ENCODE measurements at places on chromosomes 6 and 20.
A peak's percentile ranks its signal among the peaks of the same experiment; 100 is the strongest.

- no peak for DNase-seq
Observed at GRCh38 chr6:125102891-125103290, 50.7 kb upstream of the TPD52L1 start.

DNA sequence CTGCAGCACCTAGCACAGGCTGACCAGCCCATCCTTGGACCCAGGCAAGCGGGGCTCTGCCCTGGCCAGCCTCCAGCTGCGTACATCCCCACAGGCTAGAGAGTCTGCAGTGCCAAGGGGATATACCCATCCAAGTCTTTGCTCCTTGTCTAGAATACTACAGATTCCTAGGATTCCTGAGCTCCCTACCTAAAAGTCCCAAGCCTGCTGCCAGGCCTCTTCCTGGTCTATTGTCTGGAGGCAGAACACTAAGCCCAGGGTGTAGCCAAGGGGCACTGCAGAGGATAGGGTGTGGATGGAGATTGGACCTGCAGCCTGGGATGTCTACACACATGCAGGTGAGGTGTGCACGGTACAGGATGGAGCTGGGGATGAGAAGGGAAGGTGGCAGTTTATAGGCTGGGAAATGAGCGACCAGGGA is 90.0 kb upstream of the SIRPA start:
- DNase-seq, result no peak

- no peak for DNase-seq
Observed at GRCh38 chr6:170139531-170139930, 151.3 kb downstream of the DLL1 start.

DNA sequence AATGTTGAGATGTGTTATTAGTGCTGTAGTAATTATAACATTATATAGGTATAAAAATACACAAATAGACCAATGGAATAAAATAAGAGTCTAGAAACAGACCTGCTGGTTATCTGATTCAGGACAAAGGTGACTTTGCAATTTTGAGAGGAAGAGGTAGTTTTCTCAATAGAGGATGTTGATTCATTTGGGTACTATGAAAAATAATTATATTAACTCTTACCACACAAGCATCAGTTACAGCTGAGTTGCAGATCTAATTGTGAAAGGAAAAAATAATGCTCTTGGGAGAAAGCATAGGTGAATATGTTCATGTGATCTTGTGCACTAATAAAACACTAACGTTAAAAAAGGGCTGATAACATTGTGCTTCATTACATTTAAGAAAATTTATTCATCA is 103.0 kb downstream of the BCKDHB start:
- no peak for DNase-seq

DNA sequence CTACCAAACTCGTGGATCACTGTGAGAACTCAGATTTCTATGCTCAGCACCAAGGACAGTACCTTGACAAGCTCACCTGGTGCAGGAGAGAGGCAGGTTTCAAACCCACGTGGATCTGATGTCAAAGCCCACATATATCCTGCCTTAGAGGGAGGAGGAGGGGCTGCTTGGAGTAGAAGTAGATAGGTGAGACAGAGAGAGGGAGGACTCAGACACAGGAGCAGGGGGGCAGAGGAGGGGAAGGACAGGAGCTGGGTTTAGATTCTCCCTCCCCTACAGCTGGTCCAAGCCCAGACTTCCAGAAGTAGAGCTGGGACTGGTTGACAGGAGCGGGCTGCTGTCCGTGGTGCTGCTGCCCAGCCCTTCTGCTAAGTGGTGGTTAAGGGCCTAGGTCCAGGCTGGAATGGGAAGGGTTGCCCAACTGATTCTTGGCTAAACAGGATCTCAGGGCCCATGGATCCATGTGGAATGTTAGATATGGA is 77.5 kb downstream of the CDH22 start:
- DNase-seq, result peak; percentile 2

DNA sequence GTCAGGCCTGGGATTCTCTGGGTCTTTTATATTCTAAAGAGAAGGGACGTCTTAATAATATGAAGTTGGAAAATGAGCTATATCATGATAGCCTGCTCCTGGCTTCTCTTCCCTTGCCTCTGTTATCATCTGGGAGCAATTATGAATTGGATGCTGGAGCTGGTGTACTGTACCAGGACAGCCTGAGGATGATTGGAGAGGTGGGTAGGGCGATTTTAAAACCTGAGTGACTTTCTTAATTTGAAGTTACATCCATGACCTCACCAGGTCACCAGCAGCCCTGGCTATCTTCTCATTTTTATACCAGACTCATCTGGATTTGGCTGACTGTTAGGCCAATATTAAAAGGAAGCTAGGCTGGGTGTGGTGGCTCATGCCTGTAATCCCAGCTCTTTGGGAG is 317.6 kb downstream of the CLIC5 start:
- DNase-seq, result no peak

- no peak for DNase-seq
Observed at GRCh38 chr6:109202409-109203264, 107.3 kb downstream of the CEP57L1 start.

DNA sequence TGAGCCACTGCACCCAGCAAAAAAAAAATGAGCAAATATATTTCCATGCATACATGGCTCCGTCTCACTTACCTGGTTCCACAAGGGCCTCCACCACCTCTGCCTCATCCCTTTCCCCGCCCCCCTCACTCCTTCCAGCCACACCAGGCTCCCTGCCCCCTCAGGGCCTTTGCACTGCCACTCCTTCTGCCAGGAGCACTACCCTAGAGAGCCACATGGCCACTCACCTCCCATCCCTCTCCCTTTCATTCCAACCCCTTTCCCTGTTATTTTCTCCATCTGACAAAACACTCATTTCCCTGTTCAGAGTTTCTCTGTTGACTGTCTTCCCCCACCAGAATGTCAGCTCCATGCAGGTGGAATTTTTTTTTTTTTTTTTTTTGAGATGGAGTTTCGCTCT is 12.8 kb downstream of the SNAI1 start:
- DNase-seq, result no peak

- DNase-seq, result peak; percentile 67
Observed at GRCh38 chr6:27668442-27669294, 195.8 kb upstream of the ZNF184 start.

DNA sequence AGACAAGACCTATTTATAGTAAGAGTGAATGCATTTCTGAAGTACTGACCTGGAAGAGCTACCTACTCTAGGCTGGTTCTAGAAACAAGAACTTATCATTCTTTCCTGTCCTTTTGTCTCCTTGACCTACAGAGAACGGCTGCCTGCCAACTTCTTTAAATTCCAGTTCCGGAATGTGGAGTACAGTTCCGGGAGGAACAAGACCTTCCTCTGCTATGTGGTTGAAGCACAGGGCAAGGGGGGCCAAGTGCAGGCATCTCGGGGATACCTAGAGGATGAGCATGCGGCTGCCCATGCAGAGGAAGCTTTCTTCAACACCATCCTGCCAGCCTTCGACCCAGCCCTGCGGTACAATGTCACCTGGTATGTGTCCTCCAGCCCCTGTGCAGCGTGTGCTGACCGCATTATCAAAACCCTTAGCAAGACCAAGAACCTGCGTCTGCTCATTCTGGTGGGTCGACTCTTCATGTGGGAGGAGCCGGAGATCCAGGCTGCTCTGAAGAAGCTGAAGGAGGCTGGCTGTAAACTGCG is 8.3 kb downstream of the APOBEC2 start:
- no peak for DNase-seq

GRCh38 chr6:33412140-33413009 is 1.6 kb downstream of the PHF1 start:
- DNase-seq, result no peak

DNA sequence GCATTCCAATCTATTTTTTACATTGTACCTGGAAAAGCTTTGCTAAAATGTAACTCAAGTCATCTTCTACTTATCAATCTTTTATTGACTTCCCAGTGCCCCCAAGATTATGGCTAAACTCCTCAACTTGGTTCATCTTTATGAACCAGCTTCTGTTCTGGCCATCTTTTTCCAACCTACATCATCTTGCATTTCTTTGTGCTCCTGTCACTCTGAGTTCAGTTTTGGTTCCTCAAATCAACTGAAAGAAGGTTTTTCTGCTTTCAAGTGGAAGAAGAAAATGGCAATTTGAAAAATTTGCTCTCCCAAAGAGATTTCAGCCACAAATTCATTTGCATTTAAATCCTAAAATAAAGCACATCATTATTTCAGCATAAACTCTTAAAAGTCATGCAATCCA is 41.8 kb downstream of the GPX5 start:
- DNase-seq, result no peak

DNA sequence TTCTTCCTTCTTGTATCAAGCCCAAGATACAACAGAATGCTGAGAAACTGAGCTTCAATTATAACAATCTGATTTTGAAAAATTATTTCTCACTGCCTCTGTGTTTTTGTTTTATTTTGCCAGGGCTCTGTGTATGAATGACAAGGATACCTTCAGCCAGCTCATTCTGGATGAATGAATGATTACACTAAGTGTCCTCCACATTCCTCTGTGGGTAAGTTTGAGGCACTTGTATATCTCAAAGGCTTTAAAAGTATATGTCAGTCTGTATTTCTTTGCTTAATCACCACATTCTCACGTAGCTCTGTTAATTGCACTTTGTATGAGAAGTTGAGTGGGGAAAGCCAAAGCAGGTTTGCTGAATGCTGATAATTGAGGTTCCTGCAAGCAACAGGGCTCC is 95.1 kb downstream of the TIAM2 start:
- DNase-seq, result no peak

DNA sequence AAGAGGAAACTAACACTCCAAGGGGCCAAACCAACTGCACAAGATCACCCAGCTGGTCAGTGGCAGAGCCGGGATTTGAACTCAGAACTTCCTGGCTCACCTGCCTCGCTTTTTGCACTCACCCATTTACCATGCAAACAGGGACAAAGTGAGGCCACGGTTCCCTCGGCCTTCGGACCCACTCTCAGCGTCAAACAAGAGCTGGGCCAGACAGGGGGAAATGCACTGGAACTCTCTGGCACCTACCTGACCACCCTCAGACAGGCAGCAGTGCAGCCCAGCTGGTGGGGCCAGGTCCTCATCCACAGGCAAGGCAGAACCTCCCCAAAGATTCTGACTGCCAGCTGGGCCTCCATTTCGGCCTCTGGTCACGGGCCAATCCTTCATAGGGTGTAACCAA is 93.7 kb upstream of the SRSF6 start:
- DNase-seq, result no peak

DNA sequence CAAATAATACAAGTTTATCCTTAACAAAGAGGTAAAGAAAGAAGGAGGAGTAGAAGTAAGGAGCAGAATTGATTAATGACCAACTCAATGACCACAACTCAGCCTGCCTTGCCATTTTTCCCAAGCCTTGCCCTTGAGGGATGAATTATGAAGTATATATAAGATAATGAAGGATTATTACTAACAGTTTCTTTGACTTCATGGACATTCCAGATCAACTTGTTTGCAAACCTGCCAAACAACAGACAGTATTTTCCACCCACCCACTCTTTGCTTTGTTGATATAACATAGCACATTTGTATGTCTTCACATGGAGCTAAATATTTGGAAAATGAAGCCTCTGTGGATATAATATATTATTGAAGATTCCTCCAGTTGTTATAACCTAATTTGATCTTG is 9.9 kb upstream of the C6orf141 start:
- no peak for DNase-seq

DNA sequence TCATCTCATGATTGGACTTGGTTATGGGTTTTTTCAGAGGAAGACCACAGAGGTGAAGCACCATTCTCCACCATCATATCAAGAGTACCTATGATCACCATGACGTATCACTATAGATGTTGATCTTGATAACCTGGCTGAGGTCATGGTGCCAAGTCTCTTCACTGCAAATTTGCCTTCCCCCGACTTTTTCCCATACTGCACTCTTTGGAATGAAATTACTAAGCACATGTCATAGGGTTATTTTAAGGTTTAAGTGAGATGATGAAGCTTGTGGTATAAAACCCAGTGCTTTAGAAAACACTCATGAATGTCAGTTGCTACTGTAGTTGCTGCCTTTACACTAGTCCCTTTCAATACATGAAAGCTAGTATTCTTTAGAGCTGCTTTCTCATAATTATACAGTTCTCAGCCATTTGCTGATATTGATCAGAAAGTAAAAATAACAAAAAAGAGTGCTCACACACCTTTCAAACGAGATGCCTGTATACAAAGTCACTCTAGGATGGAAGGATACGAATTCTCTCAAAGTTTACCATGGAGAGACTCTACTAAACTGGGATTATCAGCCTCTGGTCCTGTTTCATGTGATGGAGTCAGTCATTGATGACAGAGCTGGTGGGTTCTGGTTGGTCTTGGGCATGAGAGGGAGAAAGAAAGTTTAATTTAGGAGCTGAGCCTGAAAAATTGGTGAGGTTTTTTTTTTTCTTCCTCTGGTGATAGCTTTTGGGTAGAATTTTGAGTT is 228.1 kb downstream of the PRL start:
- no peak for DNase-seq

DNA sequence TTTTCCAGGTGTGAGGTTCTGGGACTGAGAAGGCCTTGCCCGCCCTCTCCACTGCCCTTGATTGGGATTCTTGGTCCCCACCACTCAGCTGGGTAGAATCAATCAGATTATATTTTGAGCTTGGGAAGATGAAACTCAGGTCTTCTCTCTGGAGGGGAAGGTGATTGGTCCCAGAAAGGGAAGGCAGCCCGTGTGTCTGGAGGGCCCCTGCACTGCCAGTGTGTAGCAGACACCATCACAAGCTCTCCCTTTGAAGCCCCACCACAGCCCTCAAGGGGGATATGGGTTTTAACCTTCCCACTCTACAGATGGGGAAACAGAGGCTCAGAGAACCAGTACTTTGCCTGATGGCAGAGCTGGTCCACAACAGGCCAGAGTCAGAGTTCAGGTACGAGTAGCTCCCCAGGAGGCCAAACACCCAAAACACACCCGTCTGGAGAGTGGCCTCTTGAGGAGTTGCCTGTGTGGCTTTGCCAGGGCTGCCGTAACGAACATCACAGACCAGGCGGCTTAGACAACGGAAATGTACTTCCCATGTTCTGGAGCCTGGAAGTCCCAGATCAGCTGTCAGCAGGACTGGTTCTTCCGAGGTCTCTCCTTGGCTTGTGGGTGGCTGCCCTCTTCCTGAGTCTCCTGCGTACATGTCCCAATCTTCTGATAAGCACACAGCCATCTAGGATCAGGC is 205.6 kb downstream of the SYNDIG1 start:
- DNase-seq, result no peak

DNA sequence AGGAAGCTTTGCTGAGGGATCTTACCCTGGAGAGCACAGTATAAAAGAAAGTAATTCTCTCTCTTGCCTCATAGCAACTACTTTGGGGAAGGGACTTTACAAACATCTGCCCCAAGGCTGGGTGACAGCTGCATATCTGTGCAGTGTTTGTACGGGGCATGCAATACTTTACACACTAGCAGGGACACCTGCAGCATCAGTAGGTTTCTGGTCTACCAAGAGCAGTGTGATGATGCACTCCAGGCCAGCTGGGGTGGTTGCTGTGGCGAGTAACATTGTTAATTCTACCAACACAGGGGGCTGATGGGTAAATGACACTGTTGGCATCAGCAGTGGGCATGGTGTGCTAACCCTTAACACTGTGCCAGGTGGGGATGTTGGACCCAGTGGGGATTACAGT is 48.0 kb downstream of the ADTRP start:
- no peak for DNase-seq

GRCh38 chr6:72746276-72746675 is 124.4 kb downstream of the KCNQ5 start:
- no peak for DNase-seq
